ENCODE measurements at places on chromosomes 12 and 14. TPM values are rescaled to one million over a fixed set of nuclear protein-coding genes. Genes with fewer than 3 reads are reported as not detected.
A peak's percentile ranks its signal among the peaks of the same experiment; 100 is the strongest.

- H3K27ac ChIP-seq, result no peak overlapping the region
- no peak overlapping the region for H3K4me3 ChIP-seq
- no peaks in the 10 kb centered on the region for H3K27me3 ChIP-seq
- H3K36me3 ChIP-seq, result peaks cover 4% of the 10 kb centered on the region
- peak; percentile 52 for DNase-seq
Measured at GRCh38 chr12:48334808-48335207, 15.9 kb downstream of the ZNF641 start.

Gene GARIN6
- total RNA-seq, result not detected

DNA sequence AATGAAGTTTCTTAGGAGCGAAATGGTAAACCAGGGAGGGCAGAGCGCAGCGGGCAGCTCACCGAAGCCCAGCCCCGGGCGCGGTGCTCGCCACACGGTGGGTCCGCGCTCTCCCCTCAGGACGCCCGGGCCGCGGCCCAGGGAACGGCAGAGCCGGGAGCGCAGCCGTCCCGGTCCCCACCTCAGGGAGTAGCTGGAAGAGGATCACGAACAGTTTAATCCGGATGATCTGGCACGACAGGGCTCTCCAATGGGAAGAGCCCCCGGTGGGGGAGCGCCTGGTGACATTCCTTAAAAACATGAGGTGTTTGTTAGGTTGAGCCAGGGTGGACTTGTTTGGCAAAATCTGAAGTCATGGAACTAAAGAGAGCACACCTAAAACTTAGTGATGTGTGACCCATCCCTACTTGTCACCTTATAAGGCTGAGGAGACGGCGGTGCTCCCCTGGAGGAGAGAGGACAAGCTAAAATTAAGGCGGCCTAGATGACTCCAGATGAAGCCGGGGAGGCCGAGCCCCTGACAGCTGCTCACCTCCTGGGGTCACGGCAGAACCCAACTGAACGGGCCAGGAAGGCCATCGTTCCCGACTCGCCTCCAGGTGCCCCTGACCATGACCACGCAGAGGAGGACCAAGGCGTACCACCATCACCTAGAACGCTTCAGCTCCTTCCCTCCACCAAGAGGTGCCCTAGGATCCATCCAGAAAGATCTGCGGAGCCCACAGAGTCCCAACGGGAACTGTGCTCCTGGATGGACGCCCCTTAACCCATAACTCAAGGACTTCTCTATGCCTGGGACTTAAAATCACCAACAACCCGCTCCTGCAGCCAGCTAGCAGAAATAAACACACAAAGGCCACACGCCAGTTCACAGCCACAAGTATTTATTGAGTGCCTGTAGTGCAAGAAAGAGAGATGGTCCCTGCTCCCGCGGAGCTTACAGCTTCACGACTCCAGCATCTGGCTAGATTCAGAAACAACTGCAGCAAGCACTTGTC, 866 bp upstream of the PITPNM2 start:
- DNase-seq, result no peak
- H3K36me3 ChIP-seq, result peaks cover 5% of the 10 kb centered on the region
- H3K4me3 ChIP-seq, result peak overlapping the region; percentile 75
- H3K27me3 ChIP-seq, result peaks cover 4% of the 10 kb centered on the region

DNA sequence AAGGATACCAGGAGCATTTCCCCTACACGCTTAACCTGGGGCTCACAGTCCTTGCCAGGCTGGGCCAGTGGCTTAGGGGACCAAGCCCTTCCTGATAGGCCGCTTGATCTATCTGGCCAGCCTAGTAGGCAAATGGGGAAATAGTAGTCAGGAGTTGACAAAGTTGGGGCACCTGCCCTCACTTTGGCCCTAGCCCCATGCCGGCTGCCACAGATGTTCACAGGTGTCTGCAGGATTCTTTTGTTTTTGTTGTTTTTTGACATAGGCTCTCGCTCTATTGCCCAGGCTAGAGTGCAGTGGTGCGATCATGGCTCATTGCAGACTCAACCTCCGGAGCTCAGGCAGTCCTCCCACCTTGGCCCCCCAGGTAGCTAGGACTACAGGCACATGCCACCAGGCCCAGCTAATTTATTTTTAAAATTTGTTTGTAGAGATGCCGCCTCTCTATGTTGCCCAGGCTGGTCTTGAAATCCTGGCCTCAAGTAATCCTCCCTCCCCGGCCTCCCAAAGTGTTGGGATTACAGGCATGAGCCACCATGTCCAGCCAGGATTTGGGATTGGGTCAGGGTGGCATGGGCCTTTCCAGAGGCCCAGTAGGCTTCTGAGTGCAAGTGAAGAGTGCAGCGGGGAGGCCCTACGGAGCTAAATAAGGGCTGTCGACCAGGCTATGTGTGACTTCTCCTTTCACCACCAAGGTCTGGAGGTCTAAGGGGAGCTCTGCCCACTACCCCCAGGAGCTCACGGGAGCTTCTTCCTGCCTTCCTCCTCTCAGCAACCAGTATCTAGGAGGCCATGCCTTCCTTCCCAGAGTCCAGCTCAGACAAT, 15.5 kb upstream of the HDAC7 start:
- H3K27me3 ChIP-seq, result no peaks in the 10 kb centered on the region
- no peak overlapping the region for H3K4me3 ChIP-seq
- peaks cover 2% of the 10 kb centered on the region for H3K36me3 ChIP-seq
- no peak for DNase-seq

Gene AQP6
- total RNA-seq, result not detected

Gene ABCC9
- total RNA-seq, result not detected

DNA sequence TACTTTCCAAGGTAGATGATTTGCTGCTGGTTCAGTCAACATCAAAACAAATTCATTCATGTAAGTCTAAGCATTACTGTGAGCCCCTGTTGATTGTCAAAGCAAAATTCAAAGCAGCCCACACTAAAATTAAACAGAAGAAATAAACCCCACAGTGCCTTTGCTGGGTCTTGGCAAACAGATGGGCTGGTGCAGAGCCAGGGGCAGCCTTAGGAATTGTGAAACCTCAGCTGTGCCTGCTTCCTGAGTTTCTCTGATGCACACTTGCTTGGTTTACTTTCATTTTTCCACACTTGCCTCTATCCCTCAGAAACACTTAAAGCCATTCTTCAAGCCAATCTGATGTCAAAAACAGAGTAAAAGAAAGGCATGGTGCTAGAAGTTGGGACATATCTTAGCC, 6.6 kb upstream of the PLEKHG7 start:
- DNase-seq, result no peak
- H3K4me3 ChIP-seq, result no peak overlapping the region
- H3K36me3 ChIP-seq, result peaks cover 6% of the 10 kb centered on the region
- H3K27ac ChIP-seq, result no peak overlapping the region
- no peaks in the 10 kb centered on the region for H3K4me1 ChIP-seq

DNA sequence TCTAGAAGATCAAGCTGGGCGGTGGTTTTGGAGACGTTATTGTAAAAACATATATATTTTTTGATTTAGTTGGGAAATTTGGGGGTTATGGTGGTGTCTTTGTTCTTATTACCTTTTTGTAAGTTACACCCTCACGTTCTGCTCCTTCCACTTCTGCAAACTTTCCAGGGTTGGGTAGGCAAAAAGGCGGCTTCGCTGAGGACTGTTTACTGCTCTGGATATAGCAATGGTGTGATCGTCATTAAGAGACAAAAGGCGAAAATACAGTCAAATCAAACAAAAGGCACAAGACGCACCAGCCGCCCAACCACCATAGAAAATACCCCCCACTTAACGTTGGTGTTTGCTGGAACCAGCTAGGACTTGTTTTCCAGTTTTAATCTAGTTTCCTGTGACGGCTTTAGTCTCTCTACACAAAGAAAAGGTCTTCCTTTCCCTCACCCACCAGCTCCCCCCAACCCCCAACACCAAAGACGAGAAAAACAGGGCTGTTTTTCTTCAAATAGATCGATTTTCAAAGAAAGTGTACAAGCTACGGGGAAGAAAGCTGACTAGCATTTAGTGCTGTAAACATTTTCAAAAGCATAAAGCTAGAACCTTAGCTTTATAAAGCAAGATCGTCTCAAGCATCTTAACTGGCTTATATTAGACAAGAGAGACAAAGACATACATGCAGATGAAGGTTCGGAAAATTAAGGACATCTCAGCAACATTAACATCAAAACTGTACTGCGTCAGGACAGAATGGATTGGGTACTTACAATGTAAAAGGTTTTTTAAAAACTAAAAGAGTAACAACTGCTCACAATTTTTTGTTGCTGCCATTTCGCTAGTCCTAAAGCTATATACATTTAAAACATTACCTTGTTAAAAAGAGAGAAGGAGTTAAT, 2.0 kb upstream of the SETD1B start:
- H3K4me1 ChIP-seq, result peaks cover 31% of the 10 kb centered on the region
- peaks cover 45% of the 10 kb centered on the region for H3K36me3 ChIP-seq
- H3K27me3 ChIP-seq, result no peaks in the 10 kb centered on the region
- H3K27ac ChIP-seq, result peak overlapping the region; percentile 99
- peak overlapping the region; percentile 91 for H3K4me3 ChIP-seq
- DNase-seq, result peak; percentile 67

All from activated CD4-positive, alpha-beta memory T cell treated with anti-CD3 and anti-CD28 coated beads for 36 hours (primary cell).